ENCODE measurements at places on chromosomes 2 and 18.
A peak's percentile ranks its signal among the peaks of the same experiment; 100 is the strongest.

DNA sequence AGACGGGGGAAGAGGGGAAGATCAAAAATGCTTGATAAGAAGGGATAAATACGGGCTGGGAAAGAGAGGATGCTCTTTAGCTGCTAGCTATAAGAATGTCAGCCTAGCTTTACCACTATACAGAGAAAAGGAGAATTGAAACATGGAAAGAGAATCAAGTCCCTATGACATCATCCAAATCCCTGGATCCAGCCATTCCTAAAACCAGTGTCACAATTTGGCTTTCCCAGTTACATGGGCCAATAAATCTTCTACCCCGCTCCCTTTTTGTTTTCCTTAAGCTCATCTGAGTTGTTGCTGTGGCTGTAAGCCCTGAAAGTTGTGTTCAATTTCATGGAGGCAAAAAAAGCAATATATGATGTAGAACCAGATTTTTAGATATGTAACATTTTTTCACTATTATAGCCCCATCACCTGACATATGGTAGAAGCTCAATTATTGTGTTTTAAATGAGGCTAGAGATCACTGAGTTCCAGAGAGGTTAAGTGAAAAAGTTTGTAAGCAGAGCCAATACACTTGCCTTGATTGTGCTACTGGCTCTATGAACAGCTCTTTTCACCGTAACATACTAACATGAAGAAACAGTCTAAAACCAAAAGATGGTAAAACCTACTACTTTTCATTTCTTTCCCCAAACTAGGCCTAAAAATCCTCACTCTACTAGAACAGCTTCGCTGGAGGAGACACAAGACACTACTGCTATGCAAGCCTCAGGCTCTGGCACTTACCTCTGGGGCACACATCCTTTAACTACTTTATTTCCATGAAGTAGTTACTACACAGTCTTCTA is 4.3 kb downstream of the HNRNPLL start:
- DNase-seq, result no peak

GRCh38 chr18:9927392-9928063 is 13.7 kb downstream of the VAPA start:
- no peak for DNase-seq

GRCh38 chr2:216516730-216517350 is 18.2 kb downstream of the RPL37A start:
- DNase-seq, result peak; percentile 62

DNA sequence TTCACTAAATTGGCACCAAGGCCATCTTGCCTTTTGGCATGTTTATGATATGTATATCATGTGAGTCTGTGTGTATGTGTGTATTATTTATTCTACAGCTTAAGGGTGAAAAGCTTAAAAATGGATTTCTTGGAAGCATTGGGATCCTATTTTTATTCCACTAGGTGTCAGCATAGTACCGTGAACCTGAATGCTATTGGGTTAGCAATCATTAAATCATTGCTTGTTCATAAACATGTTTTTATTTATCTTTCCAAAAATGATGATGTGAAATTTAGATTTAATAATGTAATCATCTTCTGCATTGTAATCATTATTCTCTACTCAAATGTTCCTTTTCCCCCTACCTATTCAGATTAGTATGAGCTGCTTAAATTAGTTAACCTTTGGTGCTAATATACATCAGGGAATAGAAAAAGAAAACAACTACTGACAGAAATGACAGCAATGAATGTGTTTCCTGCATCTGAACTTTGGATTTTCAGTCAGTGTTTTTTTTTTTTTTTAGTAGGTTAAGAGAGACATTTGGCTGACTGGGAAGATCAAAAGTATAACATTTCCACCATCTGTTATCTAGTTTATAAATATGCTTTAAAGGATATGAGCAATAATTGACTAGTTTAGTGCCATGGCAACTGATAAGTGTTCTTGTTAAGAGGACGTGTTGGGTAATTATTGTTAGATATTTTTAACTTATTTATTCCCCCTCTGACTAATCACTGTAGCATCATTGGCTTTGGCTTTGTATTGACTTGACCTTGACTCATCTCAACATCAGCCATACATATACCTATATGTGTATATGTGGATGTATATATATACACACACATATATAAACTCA is 14.1 kb upstream of the ZSWIM2 start:
- DNase-seq, result peak; percentile 42

DNA sequence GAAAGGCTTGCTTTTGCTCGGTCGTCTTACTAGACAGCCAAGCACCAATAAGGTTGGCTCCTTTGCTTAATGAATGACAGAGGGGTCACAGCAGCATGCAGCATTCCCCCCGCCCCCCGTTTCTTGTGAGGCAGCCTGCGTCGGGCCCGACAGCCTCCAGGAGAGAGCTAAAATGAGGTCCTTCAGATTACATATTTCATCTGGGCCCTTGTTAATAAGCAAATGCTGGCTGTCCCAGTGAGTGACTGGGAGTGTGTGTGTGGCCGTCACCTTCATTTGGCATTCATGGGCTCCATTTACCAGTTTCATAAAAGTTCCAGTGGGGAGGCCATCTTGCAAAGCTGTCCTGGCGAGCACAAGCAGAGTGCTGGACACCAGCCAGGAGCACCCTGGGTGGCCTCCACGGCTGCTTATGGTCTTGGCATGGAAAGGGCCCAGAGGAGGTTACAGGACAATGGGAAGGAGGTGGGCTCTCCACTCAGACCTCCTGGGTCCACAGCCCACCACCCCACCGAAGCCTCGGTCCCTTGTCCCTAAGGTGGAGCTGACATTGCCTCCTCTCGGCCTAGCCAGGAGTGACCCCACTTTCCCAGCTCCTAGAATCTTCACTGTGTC is 37.2 kb downstream of the ODC1 start:
- DNase-seq, result no peak

- DNase-seq, result no peak
Observed at GRCh38 chr2:905833-906140, 44.9 kb upstream of the SNTG2 start.

- DNase-seq, result no peak
Observed at GRCh38 chr2:236627841-236628240, 58.2 kb downstream of the ACKR3 start.

Measured in T47D (cell line).